ENCODE measurements at places on chromosomes 12 and 14.

- no peak for DNase-seq
Observed at GRCh38 chr14:96383445-96383844, 8.5 kb upstream of the AK7 start.

DNA sequence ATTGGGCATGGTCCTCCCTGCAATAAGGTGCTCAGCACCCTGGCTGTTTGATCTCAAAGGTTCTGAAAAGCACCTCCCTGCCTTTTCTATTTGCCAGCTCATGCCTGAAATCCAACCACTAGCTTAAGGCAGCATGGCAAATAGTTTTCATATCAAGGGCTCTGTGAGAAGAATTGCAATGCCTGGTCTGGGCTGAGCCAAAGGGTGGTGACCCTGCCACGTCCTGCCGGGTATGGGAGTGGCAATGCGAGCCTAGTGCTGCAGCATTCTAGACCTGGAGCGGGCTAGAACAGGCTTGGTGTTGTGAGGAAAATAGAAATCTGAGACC, 2.3 kb upstream of the SCNN1A start:
- DNase-seq = no peak

- no peak for DNase-seq
Observed at GRCh38 chr14:71143381-71144290, 236.4 kb downstream of the PCNX1 start.

DNA sequence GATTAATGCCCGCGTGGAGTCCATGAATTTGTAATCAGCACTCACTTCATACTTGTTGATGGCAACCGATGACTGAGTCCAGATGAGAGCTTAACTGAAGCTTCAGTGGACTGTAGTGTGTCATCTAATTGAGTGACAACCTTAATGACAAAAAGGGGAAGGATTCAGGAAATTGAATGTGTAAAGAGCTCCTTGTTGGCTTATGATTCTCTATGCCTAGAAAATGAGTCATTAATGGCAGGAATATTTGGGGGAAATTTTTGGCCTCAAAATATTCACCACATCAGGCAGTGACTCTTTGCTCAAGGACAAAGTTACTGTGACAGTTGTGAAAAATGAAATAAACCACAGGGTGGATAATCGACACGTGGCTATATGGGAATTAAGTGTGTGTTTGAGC, 55.3 kb upstream of the STON2 start:
- DNase-seq = no peak

GRCh38 chr14:50999726-51000125, 55.4 kb upstream of the PYGL start:
- DNase-seq = no peak
